ENCODE measurements at places on chromosomes 6 and 20. TPM values are rescaled to one million over a fixed set of nuclear protein-coding genes. Genes with fewer than 3 reads are reported as not detected.
A peak's percentile ranks its signal among the peaks of the same experiment; 100 is the strongest.

GRCh38 chr6:79687759-79688158 is 56.6 kb downstream of the SH3BGRL2 start:
- H3K27me3 ChIP-seq, result no peaks in the 10 kb centered on the region
- H3K4me3 ChIP-seq, result no peak overlapping the region
- no peaks in the 10 kb centered on the region for H3K36me3 ChIP-seq
- no peak overlapping the region for H3K27ac ChIP-seq
- DNase-seq, result no peak
- no peaks in the 10 kb centered on the region for H3K4me1 ChIP-seq

DNA sequence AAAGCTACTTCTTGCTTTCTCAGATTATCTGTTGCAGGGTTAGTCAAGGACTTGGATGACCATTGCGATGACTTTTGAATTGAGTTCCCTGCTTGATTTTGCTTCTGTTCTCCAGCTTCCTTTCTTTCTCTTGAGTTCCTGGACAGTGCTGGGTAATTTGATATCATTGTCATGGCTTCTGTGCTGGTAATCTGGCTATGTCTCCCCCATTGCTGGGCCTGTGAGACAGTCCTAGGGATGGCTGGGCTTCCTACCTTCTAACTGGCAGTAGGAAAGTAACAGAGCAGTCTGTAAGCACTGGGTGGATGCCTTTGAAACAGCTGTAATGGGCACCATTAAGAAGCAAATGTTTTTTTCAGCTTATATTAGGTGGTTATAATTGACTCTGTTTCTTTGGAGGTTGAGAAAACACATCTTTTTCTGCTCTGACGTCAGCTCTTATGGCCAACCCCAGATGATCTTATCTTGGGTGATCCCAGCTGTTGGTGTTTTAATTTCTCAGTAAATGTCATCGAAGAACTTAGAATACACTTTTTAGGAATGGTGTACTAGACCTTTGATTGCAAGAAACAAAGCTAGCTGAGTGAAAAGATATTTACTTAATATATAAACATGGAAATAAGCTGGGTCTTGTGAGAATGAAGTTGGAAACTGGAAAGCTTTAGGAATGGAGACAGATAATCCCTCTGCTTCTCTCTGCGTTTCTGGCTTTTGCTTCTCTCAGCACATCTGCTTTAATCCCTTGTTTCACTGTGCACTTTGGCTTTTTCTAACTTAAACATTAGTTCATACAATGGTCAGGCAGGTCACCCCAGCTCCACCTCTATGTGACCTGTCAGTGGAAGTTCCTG is 195.0 kb upstream of the MAN1A1 start:
- no peaks in the 10 kb centered on the region for H3K36me3 ChIP-seq
- H3K27ac ChIP-seq, result no peak overlapping the region
- DNase-seq, result no peak
- no peaks in the 10 kb centered on the region for H3K27me3 ChIP-seq

- H3K4me3 ChIP-seq, result no peak overlapping the region
- H3K36me3 ChIP-seq, result peaks cover 19% of the 10 kb centered on the region
- H3K4me1 ChIP-seq, result peaks cover 21% of the 10 kb centered on the region
Observed at GRCh38 chr6:142896732-142897131, 48.2 kb downstream of the HIVEP2 start.

- peaks cover 14% of the 10 kb centered on the region for H3K36me3 ChIP-seq
- peak overlapping the region; percentile 95 for H3K27ac ChIP-seq
- peak overlapping the region; percentile 68 for H3K4me3 ChIP-seq
- H3K27me3 ChIP-seq, result peaks cover 2% of the 10 kb centered on the region
Observed at GRCh38 chr6:125302840-125303511, 1.2 kb upstream of the HDDC2 start.

The CLPSL2 gene
- not detected for total RNA-seq

The FRMD1 gene
- total RNA-seq, result not detected

DNA sequence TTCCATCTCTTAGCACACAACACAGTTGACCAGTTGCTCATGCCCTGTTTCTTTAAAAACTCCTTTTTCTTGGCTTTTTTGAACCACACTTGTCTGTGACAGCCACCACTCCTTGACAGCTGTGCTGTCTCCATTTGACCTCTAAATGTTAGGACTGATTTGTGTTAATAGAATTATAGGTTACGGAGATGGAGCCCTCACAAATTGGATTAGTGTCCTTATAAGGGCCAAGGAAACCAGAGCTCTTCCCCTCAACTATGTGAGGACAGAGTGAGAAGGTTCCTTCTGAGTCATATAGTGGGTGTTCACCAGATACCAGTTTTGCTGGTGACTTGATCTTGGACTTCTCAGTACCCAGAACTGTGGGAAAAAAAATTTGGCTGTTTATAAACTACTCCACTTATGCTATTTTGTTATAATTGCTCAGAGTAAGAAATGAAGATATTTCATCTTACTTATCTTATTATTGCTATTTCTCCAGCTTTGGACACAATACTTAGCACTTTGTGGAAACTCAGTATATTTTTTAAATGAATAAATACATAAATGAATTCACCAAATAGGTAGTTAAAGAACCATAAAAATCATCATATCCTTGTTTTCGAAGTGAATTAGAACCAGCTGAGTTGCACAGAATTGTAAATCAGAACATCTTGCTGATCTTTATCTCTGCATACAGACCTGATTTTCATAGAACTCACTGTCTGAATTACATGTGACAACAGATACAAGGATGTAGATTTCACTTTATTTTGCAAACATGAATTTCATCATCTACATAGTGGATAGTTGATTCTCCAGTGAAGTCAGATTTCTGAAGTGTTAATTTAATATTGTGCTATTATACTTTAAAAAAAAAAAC is 598.5 kb upstream of the IRAK1BP1 start:
- no peaks in the 10 kb centered on the region for H3K27me3 ChIP-seq
- no peak overlapping the region for H3K4me3 ChIP-seq
- no peaks in the 10 kb centered on the region for H3K4me1 ChIP-seq
- DNase-seq, result no peak
- no peaks in the 10 kb centered on the region for H3K36me3 ChIP-seq
- H3K27ac ChIP-seq, result no peak overlapping the region

- no peaks in the 10 kb centered on the region for H3K36me3 ChIP-seq
- H3K27me3 ChIP-seq, result peaks cover 2% of the 10 kb centered on the region
- peaks cover 14% of the 10 kb centered on the region for H3K4me1 ChIP-seq
- DNase-seq, result no peak
- H3K27ac ChIP-seq, result no peak overlapping the region
Observed at GRCh38 chr20:51339721-51340450, 202.6 kb downstream of the NFATC2 start.

The PM20D2 gene
- 6.2 TPM for total RNA-seq

- no peaks in the 10 kb centered on the region for H3K36me3 ChIP-seq
- H3K4me1 ChIP-seq, result no peaks in the 10 kb centered on the region
- H3K27ac ChIP-seq, result no peak overlapping the region
- no peak for DNase-seq
- H3K27me3 ChIP-seq, result peaks cover 14% of the 10 kb centered on the region
Observed at GRCh38 chr20:24422091-24422760, 47.2 kb upstream of the SYNDIG1 start.

The CST2 gene
- total RNA-seq, result not detected

The GJA10 gene
- total RNA-seq, result not detected

DNA sequence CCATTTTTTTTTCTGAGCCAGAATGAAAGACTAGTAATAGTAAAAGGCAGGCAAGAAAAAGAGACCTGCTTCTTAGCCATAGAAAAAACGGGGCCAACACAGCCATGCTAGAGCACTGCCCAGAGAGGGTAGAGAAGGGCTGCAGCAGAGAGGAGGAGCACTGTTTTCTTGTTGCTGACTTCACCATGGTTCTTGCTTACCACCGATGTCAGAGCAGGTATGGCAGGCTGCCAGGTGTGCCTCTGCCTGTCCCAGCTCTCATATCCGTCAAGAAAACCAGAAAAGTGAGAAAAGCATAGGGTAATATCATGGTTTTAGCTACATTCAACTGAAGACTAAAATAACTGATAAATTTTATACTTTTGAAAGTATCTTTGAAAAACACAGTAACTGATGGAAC is 60.7 kb downstream of the DTNBP1 start:
- H3K27me3 ChIP-seq, result no peaks in the 10 kb centered on the region
- H3K27ac ChIP-seq, result no peak overlapping the region
- no peak for DNase-seq
- peaks cover 7% of the 10 kb centered on the region for H3K36me3 ChIP-seq

DNA sequence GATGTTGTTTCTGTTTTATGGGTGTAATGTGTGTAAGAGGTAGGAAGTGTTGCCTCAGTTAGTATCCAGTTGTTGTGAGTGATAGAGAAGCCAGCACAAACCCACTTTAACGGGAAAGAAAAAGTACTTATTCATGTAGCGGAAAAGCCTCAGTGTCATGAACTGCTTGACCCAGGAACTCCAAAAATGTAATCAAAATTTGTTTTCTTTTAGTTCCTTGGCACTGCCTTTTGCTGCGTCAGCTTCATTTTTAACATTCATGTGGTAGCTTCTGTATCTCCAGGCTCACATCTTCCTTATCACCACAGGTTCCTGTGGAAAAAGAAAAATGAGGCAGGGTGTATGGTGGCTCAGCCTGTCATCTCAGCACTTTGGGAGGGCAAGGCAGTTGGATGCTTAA is 46.4 kb upstream of the CCDC28A start:
- peaks cover 3% of the 10 kb centered on the region for H3K27me3 ChIP-seq
- no peak overlapping the region for H3K27ac ChIP-seq
- no peaks in the 10 kb centered on the region for H3K4me1 ChIP-seq
- no peaks in the 10 kb centered on the region for H3K36me3 ChIP-seq
- no peak overlapping the region for H3K4me3 ChIP-seq

The CYP39A1 gene
- not detected for total RNA-seq

The FAM209A gene
- total RNA-seq, result 5.8 TPM

The JAG1 gene
- total RNA-seq, result 0.64 TPM

DNA sequence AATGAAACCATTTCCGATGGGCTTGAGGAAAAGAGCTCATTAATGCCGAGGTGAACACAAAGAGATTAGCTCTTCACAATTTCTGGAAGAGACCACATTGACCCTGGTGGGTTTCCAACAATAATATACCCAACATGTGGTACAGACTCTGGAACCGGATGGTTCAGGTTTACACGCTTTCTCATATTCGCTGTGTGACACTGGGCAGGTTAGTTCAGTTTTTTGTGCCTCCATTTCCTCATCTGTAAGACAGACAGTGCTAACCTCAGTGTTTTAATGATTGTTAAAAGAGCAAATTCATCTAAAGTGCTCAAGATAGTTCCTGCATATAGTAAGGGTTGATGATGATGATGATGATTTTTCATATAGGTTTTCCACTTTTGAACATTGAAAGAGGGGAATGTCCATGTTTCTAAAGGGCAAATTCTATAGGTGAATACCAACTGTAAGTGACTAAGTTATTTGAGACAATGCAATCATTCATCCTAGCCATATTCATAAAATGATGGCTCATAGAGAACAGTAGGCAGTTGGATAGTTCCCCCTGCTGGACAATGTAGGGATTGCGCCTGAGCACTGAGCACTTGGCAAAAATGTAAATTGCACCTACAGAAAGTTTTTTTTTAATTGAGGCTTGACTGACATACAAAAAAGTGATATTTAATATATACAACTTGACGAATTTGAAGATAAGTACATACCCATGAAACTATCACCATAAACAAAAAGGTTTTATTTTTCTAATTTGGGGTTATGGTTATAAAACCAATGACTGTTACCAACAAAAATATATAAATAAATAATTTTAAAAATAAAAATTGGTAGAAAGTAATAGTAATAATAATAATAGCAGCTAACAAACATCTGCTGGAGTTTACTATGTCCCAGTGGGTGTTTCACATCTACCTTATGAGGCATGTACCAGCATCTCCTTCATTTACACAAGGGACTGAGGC is 2.1 kb upstream of the PERP start:
- DNase-seq, result peak; percentile 76
- no peak overlapping the region for H3K4me3 ChIP-seq
- H3K27me3 ChIP-seq, result peaks cover 33% of the 10 kb centered on the region
- H3K4me1 ChIP-seq, result peaks cover 13% of the 10 kb centered on the region
- no peak overlapping the region for H3K27ac ChIP-seq
- H3K36me3 ChIP-seq, result no peaks in the 10 kb centered on the region

DNA sequence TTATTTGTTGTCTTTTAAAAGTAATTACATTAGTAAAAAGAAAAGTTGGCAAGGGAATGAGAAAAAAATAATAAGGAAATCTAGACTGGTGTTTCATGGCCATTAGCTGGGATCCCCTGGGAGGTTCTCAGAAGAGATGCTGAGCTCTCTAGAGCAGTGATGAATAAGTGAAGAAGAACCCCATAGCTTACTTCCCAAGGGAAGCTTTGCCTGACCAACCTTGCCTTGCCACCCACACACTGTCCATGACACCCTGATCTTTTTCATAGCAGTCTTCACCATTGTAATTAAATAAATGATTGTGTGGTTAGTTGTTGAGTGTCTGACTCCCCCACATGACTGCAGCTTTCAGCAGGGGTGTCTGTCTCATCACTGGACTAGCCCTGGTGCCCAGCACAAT is 5.9 kb downstream of the C6orf163 start:
- DNase-seq, result no peak
- no peaks in the 10 kb centered on the region for H3K4me1 ChIP-seq
- no peak overlapping the region for H3K27ac ChIP-seq
- no peaks in the 10 kb centered on the region for H3K36me3 ChIP-seq
- no peaks in the 10 kb centered on the region for H3K27me3 ChIP-seq
- H3K4me3 ChIP-seq, result no peak overlapping the region

The EDN1 gene
- not detected for total RNA-seq

The BTNL2 gene
- total RNA-seq, result not detected

The ZFP57 gene
- total RNA-seq, result 9.0 TPM

GRCh38 chr6:30156262-30156599 is 4.8 kb downstream of the TRIM10 start:
- H3K4me1 ChIP-seq, result peaks cover 3% of the 10 kb centered on the region
- no peak for DNase-seq
- peaks cover 19% of the 10 kb centered on the region for H3K27me3 ChIP-seq
- H3K36me3 ChIP-seq, result no peaks in the 10 kb centered on the region
- H3K27ac ChIP-seq, result no peak overlapping the region

The ROMO1 gene
- total RNA-seq, result 71.0 TPM

- no peaks in the 10 kb centered on the region for H3K27me3 ChIP-seq
- H3K4me3 ChIP-seq, result no peak overlapping the region
- H3K27ac ChIP-seq, result no peak overlapping the region
- no peak for DNase-seq
- peaks cover 5% of the 10 kb centered on the region for H3K36me3 ChIP-seq
Observed at GRCh38 chr20:43710370-43711044, 16.3 kb downstream of the GTSF1L start.

- no peak for DNase-seq
- peaks cover 4% of the 10 kb centered on the region for H3K4me1 ChIP-seq
- peaks cover 14% of the 10 kb centered on the region for H3K27me3 ChIP-seq
Observed at GRCh38 chr6:73671911-73672685, 18.3 kb upstream of the SLC17A5 start.

DNA sequence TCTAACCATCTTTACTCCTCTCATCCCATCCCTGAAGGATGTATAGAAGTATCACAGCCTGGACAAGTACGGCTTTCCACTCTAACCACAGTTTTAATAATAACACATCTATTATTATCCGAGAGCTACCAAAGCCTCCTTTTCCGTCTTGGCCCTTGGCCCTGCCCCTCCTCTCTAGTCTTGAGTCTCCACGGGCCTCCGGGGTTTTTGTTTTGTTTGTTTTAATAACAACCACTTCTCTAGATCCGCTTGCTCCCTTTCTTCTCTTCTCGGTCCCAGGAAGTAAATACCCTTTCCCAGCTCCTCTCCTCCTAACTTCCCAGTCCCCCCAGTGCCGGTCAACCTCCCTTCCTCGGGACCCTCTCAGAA is 661 bp downstream of the LCA5 start:
- no peak overlapping the region for H3K4me3 ChIP-seq
- no peak overlapping the region for H3K27ac ChIP-seq
- no peaks in the 10 kb centered on the region for H3K4me1 ChIP-seq
- no peak for DNase-seq
- H3K36me3 ChIP-seq, result peaks cover 7% of the 10 kb centered on the region

The PAK5 gene
- total RNA-seq, result not detected

- H3K27me3 ChIP-seq, result peaks cover 4% of the 10 kb centered on the region
- no peak overlapping the region for H3K27ac ChIP-seq
- peaks cover 5% of the 10 kb centered on the region for H3K36me3 ChIP-seq
- no peak overlapping the region for H3K4me3 ChIP-seq
- H3K4me1 ChIP-seq, result no peaks in the 10 kb centered on the region
- DNase-seq, result peak; percentile 12
Observed at GRCh38 chr6:167666571-167667203, 160.0 kb upstream of the AFDN start.
